ENCODE measurements at places on chromosomes 13 and 19.

DNA sequence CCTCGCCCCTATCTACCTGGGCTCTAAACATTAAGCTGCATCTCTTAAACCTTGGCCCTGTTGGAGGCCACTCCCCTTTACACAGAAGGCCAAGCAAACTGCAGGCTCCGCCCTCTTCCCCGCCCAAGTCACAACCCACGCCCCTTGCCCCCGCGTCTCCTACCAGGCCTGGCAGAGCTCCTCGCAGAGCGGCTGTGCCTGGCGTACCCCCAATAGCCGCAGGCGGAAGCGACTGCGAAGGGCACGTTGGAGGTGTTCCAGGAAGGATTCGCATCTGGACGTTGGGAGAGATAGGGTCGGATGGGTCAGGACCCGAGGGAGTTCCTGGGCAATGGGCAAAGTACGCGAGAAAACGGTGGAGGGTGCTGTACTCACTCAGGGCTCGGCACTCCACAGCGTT, 5.9 kb downstream of the RTBDN start:
- peak; percentile 81 for DNase-seq

GRCh38 chr13:33194820-33195692, 90.5 kb downstream of the STARD13 start:
- no peak for DNase-seq

DNA sequence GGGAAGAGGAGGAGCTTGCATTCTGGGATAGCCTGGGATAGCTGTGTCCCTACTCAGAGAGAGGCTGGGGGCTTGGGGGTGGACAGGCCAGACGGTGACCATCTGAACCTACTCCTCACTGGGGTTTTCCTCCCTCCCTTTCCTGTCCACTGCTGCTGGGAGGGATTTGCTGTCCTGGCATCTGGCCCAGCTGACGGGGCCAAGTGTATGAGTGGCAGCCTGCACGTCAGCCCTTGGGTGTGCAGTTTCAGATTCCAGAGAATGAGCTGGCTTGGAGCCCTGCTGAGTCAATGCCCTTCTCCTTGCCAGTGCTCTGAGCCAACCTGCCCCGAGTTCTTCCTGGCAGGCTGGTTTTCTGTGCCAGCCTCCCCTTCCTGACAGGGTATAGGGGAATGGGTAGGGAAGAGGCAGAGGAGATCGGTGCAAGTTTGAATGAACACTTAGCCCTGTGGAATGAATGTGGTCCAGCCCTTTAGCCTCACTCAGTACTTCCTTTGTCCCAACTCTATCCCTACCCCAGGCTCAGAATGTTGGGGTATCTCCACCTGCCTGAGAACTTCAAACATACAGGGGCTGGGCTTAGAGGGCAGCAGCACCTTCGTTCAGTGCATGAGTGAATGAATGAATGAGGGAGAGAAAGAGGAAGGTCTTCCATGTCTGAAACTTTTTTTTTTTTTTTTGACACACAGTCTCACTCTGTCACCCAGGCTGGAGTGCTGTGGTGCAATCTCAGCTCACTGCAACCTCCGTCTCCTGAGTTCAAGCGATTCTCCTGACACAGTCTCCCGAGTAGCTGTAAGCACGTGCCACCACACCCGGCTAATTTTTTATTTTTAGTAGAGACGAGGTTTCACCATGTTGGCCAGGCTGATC, 1.8 kb upstream of the ANGPTL4 start:
- DNase-seq = peak; percentile 92

GRCh38 chr13:68358294-68358705, 1128.2 kb upstream of the PCDH9 start:
- DNase-seq = no peak

DNA sequence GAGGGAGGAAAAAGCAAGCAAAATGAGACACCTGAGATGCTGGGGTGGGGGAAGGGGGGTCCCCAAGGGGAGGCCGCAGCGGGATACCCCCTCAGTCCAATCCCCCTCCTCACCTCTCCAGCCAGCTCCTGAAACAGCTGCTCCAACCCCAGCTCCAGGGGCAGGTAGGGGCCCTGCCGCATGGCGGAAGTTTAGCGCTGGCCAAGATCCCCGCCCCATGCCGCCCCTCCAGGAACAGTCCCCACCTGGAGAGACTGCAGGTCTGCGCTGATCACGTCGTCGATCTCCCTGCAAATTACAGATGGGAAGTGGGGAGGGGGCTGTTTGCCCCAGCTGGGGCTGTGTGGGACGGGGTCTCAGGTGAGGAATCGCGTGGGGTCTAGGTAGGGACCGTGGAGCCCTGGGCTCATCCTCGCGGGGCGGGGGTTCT, 9.0 kb downstream of the CAPN12 start:
- no peak for DNase-seq

GRCh38 chr13:29428310-29429181, 166.9 kb downstream of the SLC7A1 start:
- DNase-seq = no peak

DNA sequence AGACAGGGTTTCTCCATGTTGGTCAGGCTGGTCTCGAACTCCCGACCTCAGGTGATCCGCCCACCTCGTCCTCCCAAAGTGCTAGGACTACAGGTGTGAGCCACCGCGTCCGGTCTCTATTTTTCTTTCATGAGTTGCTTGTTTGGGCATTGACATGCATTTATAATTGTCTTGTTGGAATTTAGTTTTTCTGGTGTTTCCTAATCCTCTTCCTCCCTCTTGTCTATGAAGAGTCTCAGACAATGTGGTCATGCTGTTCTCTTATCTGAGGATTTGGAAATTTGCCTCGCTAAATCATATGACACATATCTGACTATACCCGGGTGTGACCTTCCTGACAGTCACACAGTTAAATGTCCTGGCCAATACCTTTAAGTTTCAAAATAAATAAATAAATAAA, 7.4 kb upstream of the CEACAM18 start:
- no peak for DNase-seq

- DNase-seq = no peak
Measured at GRCh38 chr13:106819413-106820180, 251.7 kb upstream of the ARGLU1 start.

DNA sequence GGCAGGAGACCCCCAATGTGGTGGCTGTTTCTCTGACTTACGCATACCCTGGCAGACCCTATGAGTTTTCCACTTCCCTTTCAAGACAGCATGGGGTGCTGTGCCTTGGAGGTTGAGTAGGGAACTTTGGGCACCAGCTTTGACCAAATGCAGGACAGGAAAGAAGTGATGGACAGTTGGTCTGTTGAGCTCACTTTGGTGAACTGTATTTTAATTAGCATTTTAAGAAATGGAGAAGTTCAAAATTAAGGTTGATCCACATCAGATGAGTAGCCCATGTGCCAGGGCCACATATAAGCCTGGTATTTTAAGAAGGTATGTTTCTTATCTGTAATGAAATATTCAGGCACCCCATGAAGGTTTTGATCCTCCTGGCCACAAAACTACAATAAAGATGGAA, 46.1 kb upstream of the RAP2A start:
- DNase-seq = no peak

DNA sequence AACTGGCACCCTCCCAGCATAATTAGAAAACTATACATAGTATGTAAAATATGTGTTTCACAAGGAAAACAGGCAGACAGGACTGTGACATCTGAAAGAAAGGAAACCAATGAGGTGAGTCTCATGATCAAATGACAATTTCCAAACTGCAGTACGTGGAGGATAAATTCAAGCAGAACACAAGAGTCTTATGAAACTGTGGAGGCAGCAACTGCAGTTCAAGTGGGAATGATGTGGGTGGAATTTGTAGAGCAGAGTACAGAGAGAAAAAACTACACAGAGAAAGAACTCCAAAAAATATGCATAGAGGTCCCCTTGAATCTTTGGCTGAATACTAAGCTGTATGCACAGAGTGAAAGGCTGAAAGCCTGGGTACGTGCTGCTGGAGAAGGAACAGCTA, 9.7 kb downstream of the SIGLEC6 start:
- no peak for DNase-seq

DNA sequence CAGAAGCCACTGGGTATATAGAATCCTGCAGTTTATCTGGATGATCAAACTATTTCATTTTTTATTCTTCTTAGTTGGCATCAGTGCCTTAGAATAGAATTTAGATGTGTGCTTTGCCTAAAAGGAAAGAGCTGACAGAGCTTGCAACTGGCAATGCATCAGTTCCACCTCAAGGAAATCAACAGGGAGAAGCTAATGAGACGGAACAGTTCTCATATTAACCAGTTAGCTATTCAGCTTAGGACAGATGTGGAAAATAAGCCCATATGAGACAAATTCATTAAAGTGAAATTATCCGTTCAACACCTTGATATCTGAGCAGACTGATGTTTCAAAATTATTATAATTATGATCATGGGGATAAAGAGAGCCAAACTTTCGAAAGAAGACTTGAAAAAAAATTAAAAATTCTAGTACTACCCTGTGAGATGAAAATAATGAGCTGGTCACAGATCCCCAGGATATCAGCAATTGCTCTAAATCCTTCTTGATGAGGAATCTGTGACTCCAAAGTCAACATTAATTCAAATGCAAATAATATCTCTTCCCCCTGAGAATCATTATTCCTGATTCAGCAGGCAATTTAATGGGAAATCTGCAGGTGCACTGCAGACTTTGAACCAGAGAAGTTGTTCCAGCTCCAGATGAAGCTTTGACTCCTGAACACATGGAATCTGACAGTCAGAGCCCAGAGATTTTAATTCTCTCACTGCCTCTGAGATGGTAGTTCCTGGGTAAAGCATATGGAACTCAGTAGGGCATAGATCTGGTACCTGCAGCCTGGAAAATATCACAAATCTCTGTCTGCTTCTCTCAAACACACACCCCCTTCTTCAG, 486.8 kb downstream of the FOXO1 start:
- DNase-seq = peak; percentile 29

- peak; percentile 43 for DNase-seq
Measured at GRCh38 chr19:4977299-4978174, 8.6 kb downstream of the KDM4B start.

DNA sequence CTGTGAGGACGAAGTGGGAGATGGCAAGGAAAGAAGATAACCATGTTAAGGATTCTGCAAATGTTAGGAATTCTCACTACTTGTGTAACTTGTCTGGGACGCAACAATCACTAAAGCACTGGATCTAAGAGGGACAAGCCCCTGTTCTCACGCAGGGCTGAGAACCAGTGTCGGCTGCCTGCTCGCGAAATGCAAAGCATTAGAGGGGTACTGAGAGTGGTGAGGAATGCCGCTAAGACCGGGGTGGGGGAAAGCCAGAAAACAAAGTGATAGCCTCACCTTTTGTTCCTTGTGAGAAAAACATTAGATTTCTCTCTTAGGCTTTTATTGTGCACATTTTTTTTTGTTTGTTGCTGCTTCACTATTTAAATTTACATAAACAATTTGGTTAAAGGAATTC, 241.9 kb downstream of the ABCC4 start:
- no peak for DNase-seq
